ENCODE measurements at places on chromosomes 13 and 19.
A peak's percentile ranks its signal among the peaks of the same experiment; 100 is the strongest.

GRCh38 chr19:45764945-45765701, 3.9 kb downstream of the SIX5 start:
- no peak for DNase-seq

- DNase-seq = no peak
These were observed 590.8 kb upstream of the SPRY2 start for GRCh38 chr13:80931766-80932165.

- DNase-seq = no peak
These were observed 884.2 kb downstream of the PCDH9 start for GRCh38 chr13:66345971-66346370.

DNA sequence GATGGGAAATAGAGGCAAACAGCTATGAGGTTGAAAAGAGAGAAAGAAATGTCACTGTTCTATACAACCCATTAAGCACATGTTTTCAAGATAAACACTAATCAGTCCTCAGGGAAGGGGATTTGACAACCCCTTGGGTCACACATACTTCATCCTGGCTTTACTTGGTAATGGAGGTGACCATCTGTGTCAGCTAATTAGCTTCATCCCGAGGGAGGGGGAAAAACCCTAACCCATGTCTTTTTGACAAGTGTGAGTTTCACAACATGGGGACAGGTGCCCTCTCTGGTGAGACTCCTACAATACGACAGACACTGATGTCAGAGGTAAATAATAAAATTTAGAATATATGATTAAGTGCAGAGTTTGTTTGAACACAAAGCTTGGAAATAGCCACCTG, 43.1 kb downstream of the ZNF611 start:
- no peak for DNase-seq

DNA sequence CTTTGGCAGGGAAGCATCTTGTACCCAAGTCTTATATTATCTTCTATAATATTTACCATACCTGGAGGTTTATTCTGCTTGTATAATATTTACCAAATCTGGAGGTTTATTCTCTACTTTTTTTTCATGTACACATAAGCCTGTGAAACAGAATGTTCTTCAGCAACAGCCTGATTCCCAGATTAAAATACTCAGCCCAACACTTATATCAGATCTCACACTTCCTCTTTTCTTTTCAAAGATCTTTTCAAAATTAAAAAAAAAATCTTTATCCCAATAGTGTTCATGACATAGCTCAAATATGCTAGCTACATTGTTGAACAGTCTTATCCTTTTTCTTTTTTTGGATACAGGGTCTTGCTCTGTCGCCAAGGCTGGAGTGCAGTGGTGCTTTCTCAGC, 300.7 kb downstream of the LMO7 start:
- DNase-seq = no peak

- DNase-seq = no peak
These were observed 2.7 kb downstream of the CYP4F12 start for GRCh38 chr19:15675560-15675959.

DNA sequence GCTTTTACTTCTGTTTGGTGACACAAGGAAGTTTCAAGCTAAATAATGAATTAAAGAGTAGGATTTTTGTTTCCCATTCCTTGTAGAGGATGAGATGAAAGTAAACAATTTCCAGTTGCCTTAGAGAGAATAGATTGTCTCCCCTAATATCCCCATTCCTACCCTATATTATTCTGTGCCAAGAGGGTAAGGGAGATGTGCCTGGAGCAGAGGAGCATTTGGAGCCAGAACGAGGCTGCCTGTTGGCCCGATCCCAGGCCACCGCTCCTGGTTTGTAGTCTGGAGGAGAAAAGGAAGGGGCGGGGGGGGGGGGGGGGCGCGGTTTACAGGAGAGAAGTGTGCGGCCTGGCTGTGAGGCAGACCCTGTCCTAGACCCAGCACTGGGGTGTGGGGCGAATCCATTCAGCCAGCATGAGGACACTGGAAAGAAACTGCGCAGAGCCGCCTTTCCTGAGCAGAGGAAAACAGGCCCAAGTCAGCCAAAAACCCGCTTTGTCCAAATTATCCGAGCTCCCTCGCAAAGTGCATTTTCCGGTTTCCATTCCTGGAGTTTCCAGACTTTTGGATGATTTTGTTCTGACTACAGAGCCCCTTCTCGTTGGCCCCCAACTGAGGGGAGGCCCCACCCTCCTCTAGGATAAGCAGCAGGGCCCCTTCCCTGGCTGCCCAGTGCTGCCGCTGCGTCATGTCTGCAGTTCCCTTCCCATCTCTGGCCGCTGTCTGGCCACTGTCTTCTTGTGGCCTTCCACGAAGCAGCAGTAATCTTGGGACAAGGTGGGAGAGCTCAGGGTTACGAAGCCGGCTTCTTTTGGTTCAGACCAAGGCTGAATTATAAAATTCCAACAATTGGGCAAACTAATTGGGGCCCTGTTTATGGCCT, 23.0 kb downstream of the NFIX start:
- no peak for DNase-seq

- no peak for DNase-seq
These were observed 218.2 kb upstream of the SLC10A2 start for GRCh38 chr13:103284466-103284865.

GRCh38 chr19:18894254-18895037, 1.5 kb downstream of the CERS1 start:
- no peak for DNase-seq

DNA sequence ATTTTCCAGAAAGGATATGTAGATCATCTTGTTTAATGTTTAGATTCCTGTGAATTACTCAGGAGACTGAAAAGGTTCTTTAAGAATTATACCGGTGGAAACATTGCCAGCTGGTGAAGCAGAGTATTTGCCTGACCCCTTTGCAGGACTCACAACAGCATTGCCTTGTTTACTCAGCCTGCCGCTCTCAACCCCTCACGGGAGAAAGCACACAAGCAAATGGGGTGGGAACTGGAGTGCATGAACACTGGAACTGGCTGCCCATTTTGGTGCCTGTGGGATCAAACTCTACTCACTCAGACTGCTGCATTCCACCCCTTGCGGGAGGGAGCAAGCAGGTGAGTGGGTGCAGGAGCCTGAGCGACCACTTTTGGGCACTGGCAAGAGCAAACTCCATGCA, 804.7 kb upstream of the SLITRK1 start:
- DNase-seq = no peak

GRCh38 chr19:6204866-6205723, 69.6 kb downstream of the ACSBG2 start:
- DNase-seq = no peak

DNA sequence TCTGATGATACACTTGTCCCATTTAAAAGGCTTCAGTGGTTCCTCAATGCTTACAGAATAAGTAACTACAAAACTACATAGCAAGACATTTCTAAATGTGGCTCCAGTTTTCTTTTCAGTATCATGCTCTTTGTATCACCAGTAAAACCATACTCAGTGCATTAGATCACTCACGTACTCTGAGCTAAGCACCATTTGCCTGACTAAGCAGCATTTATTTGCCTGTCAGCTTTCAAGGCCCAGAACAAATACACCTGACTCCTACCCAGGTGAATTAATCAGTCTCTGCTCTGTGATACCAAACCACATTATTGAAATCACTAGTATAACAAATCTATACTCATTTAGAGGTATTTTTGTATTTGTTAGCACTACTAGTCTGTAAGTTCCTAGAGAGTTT, 47.4 kb upstream of the PCDH20 start:
- no peak for DNase-seq

- no peak for DNase-seq
These were observed 118.4 kb downstream of the RAB20 start for GRCh38 chr13:110442930-110443621.

- DNase-seq = no peak
These were observed 40.7 kb downstream of the PCCA start for GRCh38 chr13:100129605-100130004.

DNA sequence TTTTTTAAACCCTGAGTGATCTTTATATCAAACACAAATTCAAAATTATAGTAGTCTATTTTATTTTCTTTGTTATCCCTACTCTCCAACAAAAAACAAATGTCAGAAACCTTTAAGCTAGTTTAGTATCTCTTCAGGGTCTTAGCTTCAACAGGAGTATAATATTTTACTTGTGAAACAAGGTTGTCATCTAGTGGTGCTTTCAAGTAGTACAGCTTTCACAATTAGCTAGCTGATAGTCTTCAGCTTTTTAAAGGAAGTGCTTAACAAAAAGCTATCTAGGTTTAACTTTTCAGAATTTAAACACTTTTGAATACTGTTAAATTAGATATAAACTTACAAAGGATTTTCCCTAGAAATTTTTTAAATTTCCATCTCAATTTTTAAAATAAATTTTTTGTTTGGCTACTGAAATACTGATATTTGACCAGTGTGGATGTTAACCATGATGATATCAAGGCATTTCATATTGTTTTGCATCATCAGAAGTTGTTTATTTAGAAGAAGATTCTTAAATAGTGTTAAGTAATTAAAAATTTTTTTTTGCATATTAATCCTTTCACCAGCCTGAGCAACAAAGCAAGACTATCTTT, 34.2 kb downstream of the TDRD3 start:
- DNase-seq = peak; percentile 30

- no peak for DNase-seq
These were observed 559.0 kb upstream of the SLC10A2 start for GRCh38 chr13:103625194-103625593.

GRCh38 chr19:45693106-45693788, 781 bp downstream of the QPCTL start:
- no peak for DNase-seq

- no peak for DNase-seq
These were observed 78.8 kb downstream of the TUBGCP3 start for GRCh38 chr13:112509190-112509589.

GRCh38 chr19:13794398-13794756, 866 bp upstream of the ZSWIM4 start:
- DNase-seq = no peak

DNA sequence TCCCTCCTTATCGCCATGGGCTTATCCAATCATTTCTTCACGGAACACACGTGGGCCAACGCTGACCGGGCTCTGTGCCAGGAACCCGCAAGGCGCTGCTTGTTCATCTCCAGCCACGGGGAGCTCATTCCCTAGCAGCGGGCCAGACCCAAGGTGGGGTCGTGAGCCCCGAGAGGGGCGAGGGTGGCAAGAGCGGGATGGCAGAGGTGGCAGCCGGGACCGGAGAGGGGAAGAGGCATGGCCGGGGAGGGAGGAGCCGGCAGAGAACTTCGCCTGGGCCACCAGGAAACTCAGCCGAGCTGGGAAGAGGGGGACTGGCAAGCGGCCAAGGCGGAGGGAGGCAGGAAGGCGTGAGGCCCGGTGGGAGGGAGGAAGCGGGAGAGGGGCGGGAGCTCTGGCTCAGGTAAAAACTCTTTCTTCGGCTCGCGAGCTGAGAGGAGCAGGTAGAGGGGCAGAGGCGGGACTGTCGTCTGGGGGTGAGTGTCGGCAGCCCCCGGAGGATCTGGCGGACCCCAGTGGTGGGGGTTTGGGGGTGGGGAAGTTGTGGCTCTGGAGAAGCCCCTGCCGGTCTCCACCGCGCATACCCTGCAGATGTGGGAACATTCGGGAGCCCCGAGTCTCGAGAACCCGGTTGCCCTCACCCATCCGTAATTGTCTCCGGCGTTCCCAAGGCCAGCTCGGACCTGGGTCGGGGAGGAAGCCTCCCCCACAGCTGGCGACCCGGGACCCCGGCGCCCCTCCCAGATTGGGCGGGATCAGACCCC, at the start of gene B3GNT3:
Gene B3GNT3 (plus strand): TSS at position 408 of the 764 bp plus-strand sequence. CDS start 12,670 bp downstream, outside the sequence.
- no peak for DNase-seq

- DNase-seq = no peak
These were observed 420.4 kb upstream of the GPC6 start for GRCh38 chr13:92806215-92806614.

DNA sequence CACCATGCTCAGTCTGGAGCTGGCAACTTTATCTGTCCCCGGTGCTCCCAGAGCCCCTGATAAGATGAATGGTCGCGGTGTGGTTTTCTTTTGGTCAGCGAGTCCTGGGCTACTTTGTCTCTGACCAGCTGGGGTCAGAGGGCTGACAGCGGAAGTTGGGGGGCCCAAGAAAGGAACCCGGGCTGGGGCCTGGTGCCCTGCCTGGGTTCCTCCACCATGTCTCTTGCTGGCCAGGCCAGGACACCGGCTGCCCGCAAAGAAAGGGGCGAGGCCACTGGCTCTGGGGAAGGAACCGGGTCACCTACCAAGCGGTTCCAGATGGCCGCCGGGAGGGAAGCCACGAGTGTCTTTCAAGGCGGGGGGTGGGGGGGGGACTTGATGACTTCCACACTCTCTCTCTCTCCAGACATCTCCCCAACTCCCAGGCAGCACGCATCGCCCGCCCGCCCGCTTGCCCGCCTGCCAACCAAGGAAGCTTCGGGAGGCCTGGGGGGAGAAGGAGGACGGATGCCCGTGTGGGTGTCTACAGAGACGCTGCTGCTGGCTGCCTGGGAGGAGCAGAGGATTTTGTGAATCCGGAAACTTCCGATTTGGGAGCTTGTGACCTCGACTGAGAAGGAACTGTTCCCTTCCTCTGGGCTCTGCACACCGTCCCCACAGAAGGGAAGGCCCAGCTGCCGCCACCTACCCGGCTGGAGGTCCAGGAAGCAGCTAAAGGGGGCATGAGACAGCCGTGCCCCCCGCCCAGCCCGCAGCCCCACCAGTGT, 1.1 kb downstream of the PIP5K1C start:
- no peak for DNase-seq

DNA sequence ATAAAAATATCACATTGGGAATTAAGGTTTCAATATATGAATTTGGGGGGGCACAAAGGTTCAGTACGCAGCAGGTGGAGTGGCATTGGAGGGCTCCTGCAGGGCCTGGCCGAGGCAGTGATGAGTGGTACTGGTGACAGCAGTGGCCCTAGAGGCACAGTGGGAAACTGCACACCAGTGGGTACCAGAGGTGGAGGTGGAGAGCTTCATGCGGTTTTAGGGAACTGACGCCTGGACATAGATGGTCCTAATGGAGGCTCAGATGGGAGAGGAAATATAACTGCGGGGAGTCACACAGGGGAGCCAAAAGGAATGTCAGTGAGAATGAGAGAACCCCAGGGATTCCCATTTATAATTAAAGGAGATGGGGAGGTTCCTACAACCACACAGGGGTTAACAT, 156.2 kb downstream of the COG6 start:
- no peak for DNase-seq

- DNase-seq = no peak
These were observed 2.3 kb downstream of the MYH14 start for GRCh38 chr19:50205681-50206138.

GRCh38 chr13:50357136-50357535, 341.9 kb downstream of the KCNRG start:
- no peak for DNase-seq

DNA sequence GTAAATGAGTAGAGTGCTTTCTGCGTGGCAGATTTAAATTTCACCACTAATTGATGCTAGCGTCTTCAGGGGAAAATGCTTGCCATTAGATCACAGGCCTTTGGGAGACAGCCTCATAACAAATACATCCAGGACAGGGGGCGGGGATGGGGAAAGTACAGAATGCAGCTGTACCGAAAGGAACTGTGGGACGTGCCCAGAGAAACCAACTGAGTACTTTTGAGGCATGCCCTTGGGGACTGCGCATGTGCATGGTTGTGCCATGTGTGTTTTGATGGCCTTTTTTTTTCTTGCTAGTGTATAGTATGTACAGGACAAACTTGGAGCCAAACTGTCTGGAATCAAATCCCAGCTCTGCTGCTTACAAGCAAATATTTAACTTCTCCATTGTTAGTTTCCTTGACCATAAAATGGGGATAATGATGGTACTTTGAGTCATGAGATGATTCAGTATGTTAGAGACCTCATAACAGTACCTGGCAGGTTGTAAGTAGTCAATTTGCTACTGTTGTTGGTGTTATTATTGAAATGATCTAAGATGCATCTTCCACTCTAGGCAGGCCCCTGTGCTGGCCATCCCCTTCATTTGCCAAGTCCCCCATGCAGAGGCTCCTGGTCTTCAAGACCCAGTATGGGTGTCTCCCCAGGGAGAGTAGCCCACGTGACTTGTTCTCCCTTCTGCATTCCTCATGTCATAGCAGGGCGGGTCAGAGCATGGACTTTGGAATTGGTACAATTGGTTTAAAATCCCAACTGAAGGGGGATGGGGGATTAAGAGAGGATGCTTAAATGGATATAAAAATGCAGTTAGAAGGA, 68.3 kb upstream of the NPAS1 start:
- DNase-seq = no peak

Measured in Panc1 (cell line).